Activated T-cell treated with anti-CD3 and anti-CD28 coated beads for 48 hours (primary cell): ENCODE measurements at places on chromosomes 12 and 14.

- no peak for DNase-seq
Observed at GRCh38 chr14:102729268-102729667, 48.0 kb upstream of the TRAF3 start.

DNA sequence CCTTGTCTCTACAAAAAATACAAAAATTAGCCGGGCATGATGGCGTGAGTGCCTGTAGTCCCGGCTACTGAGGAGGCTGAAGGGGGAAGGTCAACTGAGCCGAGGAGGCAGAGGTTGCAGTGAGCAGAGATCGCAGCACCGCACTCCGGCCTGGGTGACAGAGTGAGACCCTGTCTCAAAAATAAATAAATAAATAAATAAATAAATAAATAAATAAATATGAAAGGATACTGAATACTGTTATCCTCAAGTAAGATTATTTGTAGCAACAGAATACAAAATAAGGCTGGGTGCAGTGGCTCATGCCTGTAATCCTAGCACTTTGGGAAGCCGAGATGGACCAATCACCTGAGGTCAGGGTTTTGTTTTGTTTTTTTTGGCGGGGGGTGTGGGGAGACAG lies 1.9 kb downstream of the RNF41 start:
- DNase-seq: no peak

DNA sequence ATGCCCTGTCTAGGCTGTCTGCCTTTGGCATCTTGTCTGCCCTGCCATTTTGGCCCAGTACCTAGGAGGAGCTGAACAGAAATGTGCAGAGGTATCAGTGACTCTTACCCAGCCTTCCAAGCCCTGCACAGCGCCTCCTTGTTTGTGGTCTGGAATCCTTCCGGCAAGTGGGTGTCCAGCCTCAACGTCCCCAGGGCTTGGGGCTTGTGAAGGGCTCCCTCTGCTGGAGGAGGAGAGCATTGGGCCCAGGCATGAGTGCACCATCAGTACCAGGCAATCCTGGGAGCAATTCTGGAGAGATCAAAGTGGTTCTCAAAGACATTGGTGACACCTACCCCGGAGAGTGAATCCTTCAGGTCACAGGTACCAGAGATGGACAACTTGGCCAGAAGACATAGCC lies 2.4 kb upstream of the TCL1B start:
- DNase-seq: peak; percentile 19

DNA sequence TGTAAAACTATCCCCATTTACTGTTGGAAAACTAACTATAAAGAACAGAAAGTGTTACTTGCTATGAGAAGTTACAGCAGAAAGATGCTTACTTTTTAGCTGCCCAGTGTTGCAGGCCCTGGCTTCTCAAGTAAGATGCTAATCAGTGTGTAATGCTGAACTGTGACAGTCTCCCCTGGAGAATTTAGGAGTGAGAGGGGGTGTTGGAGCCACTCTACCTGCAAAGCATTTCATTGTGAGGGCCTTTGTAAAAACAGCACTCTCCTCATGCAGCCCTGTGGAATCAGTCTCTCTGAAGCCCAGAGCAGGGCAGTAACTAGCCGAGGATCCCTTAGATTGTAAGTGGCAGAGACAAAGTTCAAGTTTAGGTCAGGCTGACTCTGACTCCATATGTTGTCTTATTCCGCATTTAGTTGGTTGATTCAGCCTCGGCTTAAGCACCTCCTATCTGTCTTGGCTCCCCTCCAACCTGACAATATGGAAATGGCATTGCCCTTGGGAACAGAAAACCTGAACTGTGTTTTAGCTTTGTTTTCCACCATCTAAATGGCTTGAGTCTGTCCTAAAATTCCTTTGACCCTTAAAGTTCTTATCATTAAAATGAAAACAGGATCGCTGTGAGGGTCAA lies 141.3 kb downstream of the PRKCH start:
- no peak for DNase-seq

DNA sequence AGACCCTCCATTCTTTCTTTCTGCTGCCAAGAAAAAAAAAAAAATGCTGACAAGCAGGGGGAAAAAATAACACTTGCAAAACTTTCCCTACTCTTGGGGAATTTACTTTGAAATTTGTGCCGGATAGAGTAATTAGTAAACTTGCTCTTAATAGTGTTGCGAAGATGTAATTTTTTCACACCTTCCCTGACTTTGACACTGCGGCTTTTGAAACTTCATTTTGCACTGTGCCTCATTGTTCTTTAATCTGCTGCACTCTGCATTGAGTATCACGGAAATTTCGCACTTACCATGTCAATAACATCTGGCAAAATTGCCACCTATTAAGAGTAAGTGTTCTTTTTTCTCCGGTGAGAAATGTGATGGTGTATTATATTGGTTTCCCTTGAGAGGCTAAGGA lies 596.1 kb downstream of the VRK1 start:
- no peak for DNase-seq

GRCh38 chr14:65703996-65704395 lies 291.5 kb downstream of the FUT8 start:
- no peak for DNase-seq

- DNase-seq: no peak
Observed at GRCh38 chr12:120922279-120922678, 18.1 kb upstream of the SPPL3 start.

- no peak for DNase-seq
Observed at GRCh38 chr12:57095440-57095839, 6.5 kb downstream of the NAB2 start.

DNA sequence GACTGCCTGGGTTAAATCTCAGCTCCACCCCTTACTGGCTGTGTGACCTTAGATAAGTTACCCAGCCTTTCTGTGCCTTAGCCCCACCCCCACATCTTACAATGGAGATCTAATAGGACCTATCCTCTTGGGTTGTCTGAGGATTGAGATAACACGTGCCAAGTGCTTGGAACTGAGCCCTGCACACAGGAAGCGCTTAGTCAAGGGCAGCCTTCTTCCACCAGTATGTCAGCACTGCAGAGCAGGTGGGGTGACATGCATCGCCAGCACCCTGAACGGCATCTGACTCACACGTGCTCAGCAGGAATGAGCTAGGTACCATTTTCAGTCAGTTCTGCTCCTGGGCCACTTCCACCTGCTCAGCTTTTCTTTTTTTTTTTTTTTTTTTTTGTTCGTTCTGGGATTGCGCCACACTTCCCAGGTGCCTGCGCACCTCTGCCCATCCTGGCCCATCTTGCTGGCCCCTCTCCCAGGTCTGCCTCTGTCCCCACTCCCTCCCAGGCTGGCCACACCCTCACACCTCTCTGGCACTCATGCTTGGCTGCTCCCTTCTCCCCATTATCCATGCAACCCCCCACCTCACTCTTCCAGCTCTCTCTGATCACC lies 19.6 kb downstream of the LGMN start:
- DNase-seq: peak; percentile 57

- DNase-seq: no peak
Observed at GRCh38 chr14:100100032-100100703, 34.9 kb downstream of the EVL start.

GRCh38 chr14:94540031-94540794 lies 21.0 kb upstream of the SERPINA4 start:
- no peak for DNase-seq

DNA sequence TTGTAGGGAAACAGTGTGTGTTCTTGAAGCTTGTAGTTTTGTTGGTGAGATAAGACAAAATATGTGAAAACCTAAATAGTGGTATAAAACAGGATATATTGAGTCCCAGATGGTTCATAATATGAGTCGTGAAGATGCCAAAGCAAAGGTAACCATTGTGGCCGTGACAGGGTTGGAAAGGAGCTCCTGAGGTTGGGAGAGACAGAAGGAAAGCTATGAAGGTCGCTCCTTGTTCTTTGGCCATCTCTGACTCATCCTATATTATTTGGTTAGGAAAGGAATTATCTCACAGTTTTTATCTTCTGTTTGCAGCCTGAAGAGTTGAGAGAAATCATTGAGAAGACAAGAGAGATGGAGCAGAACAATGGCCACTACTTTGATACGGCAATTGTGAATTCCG lies 27.1 kb downstream of the ATP6V1D start:
- DNase-seq: no peak

GRCh38 chr14:29320286-29320685 lies 553.7 kb downstream of the FOXG1 start:
- DNase-seq: no peak

GRCh38 chr12:10392394-10392930 lies 2.6 kb upstream of the KLRK1 start:
- no peak for DNase-seq

DNA sequence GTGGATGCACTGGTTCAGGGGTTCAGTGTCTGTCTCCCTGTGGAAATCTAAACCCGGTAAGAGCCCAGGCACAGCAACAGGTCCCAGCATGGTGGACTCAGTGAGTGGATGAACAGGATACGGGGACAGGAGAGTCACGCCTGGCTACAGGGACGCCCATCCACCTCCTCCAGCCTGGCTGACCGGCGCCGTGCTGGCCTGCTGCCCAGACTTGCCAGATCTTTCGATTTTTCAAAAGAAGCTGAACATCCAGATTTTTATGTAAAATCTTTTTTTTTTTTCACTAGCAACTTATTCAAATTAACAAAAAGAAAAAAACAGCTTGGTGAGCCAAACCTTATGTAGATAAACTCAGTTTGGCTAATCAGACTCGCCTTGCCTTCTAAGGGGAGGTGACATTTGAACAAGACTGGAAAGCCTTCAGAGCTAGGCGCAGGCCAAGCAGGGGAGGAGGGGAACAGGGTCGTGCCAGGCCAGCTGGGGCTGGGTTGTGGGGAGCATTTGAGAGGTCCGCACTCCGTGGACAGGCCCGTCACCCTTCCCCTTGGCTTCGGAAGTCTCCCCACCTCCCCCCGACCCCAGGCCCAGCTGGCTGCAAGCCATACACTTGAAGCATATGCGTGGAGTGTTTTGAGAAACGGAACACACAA lies 87.8 kb upstream of the NCOR2 start:
- DNase-seq: no peak

GRCh38 chr12:109864916-109865315 lies 15.4 kb downstream of the GLTP start:
- no peak for DNase-seq

DNA sequence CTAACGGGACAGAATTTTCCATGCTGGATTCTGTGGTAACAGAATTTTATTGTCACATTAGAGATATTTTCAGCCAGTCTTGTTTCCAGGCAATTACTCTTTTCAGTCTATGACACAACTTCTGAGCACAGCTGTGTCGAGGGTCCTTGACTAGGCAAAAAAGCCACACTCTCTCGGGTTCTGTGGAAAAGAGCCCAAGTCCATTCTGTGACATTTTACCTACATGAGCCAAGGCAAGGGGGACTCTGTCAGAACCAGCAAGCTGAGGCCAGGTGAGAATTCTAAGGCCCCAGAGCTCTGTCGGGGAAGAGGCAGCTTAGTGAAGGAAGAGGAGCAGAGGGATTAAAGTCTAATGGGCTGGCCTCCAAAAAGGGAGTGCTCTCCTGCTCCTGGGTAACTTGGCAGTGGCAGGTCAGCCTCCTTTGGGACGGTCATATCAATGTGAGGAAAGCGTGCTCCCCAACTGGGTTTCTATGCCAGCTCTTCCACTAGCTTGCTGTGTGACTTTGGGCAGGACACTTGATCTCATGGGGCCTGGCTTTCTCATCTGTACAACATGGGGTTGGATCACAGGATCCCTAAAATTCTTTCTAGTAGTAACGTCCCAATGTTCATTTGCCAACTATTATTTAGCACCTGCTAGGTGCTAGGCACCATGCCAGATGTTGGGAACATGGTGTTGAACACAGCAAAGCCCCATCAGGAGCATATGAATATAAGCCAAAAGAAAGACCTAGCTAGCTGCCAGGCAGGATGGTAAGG lies 16.0 kb upstream of the RIC8B start:
- no peak for DNase-seq

DNA sequence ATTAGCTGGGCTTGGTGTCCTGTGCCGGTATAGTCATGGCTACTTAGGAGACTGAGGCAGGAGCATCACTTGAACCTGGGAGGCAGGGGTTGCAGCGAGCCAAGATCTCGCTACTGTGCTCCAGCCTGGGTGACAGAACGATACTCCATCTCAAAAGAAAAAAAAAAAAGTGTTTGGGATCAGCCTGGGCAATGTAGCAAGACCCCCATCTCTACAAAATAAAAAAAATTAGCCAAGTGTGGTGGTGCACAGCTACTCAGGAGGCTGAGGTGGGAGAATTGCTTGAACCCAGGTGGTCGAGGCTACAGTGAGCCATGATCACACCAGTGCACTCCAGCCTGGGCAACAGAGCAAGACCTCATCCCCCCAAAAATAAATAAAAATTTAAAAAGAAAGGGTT lies 47.6 kb downstream of the PHETA1 start:
- DNase-seq: no peak

DNA sequence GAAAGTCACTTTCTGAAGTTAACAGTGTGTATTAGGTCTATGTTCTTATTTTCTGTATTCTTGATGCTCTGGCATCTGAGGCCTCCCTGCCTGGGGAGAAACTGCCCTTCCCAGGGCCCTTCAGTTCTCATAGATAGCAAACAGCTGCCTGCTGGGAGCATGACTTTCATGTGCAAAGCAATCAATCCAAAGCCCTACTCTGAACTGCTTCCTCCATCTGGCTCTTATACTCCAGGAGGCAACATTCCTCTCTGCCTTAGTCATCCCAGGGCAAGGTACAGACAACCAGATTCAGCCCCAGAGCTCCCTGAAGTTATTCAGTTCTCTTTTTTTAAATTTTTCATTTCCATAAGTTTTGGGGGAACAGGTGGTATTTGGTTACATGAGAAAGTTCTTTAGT lies 41.7 kb upstream of the RIN3 start:
- no peak for DNase-seq

- peak; percentile 51 for DNase-seq
Observed at GRCh38 chr12:31736472-31736871, 7.7 kb upstream of the AMN1 start.

- DNase-seq: peak; percentile 3
Observed at GRCh38 chr12:92827836-92828431, 101.2 kb downstream of the EEA1 start.

DNA sequence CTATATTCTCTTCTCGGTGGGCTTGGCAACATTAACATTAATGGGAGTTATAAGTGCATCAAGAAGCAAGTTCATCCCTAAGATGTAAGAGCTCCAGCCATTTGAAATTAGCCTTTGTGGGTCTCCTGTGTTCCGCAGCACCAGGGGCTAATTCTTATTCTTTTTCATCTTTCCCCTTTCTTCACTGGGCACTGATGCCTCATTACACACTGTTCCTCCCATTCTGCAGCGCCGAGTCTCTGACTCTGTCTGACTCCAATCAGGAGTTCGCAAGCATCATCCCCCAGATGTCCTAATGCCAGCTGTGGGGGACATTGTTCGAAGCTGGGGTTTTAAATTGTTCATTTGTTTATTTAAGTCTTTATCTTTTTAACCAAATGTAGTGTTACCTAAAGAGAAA lies 341.3 kb downstream of the EGLN3 start:
- no peak for DNase-seq

DNA sequence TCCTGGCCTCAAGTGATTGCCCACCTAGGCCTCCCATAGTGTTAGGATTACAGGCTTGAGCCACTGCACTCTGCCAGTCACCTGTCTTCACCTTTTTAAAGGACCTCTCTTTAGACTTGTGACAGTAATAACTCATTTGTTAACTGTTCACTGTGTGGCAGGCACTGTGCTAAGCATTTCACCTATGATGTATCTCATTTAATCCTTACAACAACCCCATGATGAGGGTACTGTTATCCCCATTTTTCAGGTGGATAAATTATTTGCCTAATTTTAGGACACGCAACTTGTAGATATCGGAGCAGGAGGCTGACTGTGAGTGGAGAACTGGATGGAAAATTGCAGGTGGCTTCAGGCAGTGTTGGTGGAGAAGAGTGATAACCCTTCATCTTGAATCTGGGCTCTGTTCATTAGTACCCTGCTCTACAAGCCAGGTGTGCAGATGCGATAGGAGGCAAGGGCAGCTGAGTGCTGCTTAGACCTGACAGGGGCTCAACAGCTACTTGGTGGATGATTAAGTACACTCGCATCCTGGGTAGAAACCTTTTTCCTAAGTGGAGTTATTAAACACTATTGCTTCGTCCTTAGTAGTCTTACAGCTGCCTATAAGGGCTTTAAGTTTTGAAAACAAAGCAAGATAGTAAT lies 2.7 kb downstream of the TCTN1 start:
- no peak for DNase-seq
